HCT116 (cell line): ENCODE measurements at places on chromosomes 6 and 20. TPM values are rescaled to one million over a fixed set of nuclear protein-coding genes. Genes with fewer than 3 reads are reported as not detected.

Gene CLPSL1
- total RNA-seq = not detected

Gene SYNJ2
- total RNA-seq = 23.9 TPM

Gene KCNG1
- total RNA-seq = 54.6 TPM

Gene GSTA4
- 2.2 TPM for total RNA-seq

Gene ENPP1
- 6.5 TPM for total RNA-seq

Gene SNPH
- 3.2 TPM for total RNA-seq

Gene SFTA2
- total RNA-seq = not detected

Gene APMAP
- total RNA-seq = 82.7 TPM

Gene SMIM28
- total RNA-seq = not detected

Gene LY6G6C
- 0.54 TPM for total RNA-seq

Gene HLA-DQA1
- total RNA-seq = 0.86 TPM

Gene PLN
- not detected for total RNA-seq

Gene CRISP2
- not detected for total RNA-seq

Gene NR2E1
- total RNA-seq = not detected

Gene TOMM34
- total RNA-seq = 51.7 TPM
